ENCODE measurements at places on chromosomes 12 and 14. TPM values are rescaled to one million over a fixed set of nuclear protein-coding genes. Genes with fewer than 3 reads are reported as not detected.

GPD1 gene
- 2.2 TPM for total RNA-seq

DTX1 gene
- 4.8 TPM for total RNA-seq

GPRC5A gene
- total RNA-seq, result 86.0 TPM

GRCh38 chr12:90124914-90125313 is 416.3 kb upstream of the ATP2B1 start:
- no peak for DNase-seq
- no peaks in the 10 kb centered on the region for H3K4me1 ChIP-seq
- no peak overlapping the region for H3K4me3 ChIP-seq
- H3K27me3 ChIP-seq, result no peaks in the 10 kb centered on the region
- no peak overlapping the region for H3K27ac ChIP-seq

DNA sequence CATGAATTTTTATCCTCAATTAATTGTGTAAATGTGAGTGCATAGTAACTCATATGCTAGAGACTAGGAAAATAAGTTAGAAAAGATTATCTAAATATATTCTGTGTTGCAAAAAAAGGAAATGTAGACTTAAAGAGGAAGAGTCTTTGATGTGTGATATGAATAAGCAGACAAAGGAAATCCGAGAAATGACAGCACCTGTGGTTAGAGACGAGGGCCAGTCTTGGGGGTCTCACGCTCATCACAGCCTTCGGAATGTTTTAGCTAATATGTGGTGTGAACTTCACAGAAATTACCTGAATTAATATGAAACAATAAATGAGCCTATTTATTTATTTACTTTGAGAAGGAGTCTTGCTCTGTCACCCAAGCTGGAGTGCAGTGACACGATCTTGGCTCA is 11.6 kb downstream of the ATP6V0A2 start:
- H3K27me3 ChIP-seq, result no peaks in the 10 kb centered on the region
- H3K4me3 ChIP-seq, result no peak overlapping the region
- no peak for DNase-seq
- no peak overlapping the region for H3K27ac ChIP-seq

- H3K27ac ChIP-seq, result no peak overlapping the region
- peaks cover 5% of the 10 kb centered on the region for H3K4me1 ChIP-seq
- H3K36me3 ChIP-seq, result no peaks in the 10 kb centered on the region
- H3K27me3 ChIP-seq, result no peaks in the 10 kb centered on the region
Observed at GRCh38 chr12:46965880-46966279, 113.5 kb upstream of the PCED1B start.
